ENCODE measurements at places on chromosomes 6 and 20.

DNA sequence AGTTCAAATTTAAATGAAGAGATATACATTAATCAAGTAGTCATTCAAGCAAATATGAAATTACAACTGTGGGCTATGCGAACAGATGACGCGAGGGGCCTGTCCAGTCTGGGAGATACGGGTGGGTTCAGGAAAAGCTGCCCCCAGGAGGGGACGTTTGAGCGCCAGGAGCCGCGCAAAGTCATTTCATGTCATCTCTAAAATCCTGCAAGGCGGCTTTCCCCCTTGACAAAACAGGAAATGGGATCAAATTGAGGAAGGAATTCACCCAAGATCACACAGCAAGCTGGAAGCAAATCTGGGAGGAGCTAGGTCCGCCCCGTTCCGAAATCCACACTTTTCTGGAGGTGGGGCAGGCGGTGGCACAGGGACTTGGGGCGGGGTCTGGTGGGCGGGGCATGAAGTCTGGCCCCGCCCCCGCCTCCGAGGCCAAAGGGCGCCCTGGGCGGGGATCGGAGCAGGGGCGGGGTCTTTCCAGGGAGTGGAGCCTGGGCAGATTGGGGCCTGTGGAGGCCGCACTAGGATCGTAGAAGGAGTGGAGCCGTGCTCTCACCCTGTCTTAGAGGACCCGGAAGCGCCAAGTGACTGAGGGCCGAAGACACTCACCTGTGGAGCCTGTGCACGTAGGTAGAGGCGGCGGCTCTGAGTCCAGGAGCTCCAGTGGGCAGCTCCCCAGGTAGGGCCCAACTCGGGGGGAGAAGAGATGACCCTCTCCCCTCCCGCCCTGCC lies at the start of gene LPIN3:
Gene LPIN3 (plus strand): TSS at position 495 of the 729 bp plus-strand sequence. CDS start 4,983 bp downstream, outside the sequence.
- DNase-seq, result peak; percentile 90

GRCh38 chr6:104462811-104463599 lies 396.7 kb downstream of the HACE1 start:
- DNase-seq, result no peak

DNA sequence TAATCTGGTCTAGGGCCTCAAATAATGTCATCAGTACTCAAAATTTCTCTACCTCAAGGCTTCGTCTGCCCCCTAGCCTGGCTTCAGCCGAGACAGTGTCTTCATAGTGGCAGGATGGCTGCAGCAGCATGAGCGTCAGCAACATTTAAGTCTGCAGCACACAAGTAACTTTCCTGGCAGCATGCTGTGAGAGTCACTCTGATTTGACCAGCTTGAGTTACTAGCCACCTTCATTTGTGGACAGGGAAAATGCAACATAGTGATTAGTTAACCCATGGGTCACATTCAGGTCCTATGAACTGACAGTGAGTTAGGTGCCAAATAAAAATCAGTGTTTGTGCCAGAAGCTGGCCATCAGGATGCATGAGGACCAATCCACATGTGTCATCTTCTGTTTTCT lies 209.9 kb upstream of the SLC35B3 start:
- no peak for DNase-seq

DNA sequence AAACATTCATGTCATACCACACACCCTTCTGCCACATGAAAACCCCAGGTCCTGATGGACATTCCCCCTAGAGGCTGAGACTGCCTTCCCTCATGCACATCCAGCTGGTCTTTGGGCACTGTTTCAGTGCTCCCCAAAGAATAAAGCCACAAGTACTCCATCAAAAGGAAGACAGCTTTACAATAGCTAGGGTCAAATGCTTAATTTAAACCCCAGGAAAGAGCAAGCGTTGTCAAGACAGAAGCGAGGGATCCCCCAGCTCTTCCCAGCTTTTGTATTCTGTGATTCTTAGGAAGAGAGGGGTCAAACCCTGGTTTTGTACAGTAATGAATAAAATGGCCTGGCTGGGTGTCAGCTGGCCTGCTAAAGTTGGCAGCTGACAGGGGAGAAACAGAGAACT lies 82.4 kb upstream of the IYD start:
- no peak for DNase-seq

- DNase-seq, result no peak
These were observed 329.0 kb upstream of the MARCKS start for GRCh38 chr6:113528111-113528510.

DNA sequence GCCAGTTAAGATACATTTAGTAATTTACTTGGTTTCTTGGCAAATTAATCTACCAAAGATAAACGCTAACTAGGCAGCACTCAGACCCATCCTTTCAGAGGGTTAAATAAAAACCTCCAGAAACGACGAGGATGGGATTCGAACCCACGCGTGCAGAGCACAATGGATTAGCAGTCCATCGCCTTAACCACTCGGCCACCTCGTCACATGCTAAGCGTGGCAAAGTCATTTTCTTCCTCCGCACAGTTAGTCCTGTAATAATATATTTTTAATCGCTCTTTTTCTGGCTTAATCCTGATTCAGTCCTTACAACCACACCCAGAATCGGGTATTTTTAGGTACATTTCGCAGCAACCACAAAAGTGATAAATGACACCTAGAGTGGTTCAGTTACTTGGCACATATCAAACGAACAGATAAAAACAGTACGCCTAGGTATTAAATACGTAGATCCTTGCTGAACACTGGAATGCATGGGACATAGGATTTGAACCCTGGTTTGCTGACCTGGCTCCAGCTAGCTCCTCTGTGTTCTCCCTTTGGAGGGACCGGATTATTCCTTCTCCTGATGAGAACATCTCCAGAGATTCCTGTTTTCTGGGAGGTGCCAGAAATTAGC lies 71.6 kb downstream of the GPX5 start:
- DNase-seq, result peak; percentile 76

- DNase-seq, result peak; percentile 32
These were observed 46.2 kb upstream of the GGTLC1 start for GRCh38 chr20:24034820-24035219.

DNA sequence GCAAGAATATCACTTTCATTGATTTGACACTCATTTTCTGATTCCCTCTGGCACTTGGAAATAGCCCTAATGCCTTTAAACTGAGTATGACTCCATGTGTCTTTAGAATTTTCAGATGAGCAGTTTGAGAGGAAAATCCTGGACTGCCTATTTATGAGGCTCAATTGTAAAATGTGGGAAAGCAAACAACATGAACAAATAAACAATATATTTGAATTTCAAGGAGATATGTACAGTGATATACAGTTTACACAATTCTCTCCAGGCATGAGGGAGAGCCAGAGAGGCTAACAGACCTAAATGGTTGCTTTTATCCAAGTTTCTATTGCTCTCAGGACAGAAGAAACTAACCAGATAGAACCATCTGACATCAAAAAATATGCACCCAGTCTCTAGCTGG lies 748.2 kb upstream of the NRSN1 start:
- DNase-seq, result no peak

- no peak for DNase-seq
These were observed 168.9 kb downstream of the PDSS2 start for GRCh38 chr6:107290491-107290890.

GRCh38 chr6:139126255-139126654 lies 8.6 kb upstream of the HECA start:
- DNase-seq, result no peak

GRCh38 chr6:150299873-150300485 lies 68.8 kb upstream of the IYD start:
- DNase-seq, result no peak

DNA sequence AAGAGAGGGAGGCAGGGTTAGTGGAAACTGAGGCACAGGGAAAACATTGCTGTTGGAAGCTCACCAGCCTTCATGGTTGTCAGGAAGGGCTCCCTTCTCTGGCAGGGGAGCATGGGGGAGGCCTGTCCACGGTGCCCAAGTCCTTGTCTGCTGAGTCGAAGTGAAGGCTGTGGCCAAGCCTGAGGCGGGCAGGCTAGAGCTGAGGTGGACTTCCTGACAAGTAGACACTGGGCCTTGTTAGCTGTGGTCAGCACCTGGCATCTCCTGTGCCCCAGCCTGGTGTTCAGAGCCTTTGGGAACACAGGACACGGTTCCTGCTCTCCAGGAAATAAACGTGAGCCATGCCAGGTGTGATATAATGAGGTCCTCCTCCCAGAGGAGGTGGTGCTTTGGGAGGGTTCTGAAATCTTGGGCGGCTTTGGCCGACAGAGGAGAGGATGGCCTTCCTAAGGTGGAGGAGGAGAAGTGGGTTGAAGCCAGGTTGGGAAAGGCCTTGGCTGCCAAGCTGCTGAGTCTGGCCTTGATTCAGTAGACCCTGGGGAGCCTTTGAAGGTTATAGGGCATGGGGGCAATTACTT lies 138.4 kb upstream of the RNF24 start:
- DNase-seq, result no peak

- DNase-seq, result no peak
These were observed 41.6 kb upstream of the RAB23 start for GRCh38 chr6:57263739-57264138.

DNA sequence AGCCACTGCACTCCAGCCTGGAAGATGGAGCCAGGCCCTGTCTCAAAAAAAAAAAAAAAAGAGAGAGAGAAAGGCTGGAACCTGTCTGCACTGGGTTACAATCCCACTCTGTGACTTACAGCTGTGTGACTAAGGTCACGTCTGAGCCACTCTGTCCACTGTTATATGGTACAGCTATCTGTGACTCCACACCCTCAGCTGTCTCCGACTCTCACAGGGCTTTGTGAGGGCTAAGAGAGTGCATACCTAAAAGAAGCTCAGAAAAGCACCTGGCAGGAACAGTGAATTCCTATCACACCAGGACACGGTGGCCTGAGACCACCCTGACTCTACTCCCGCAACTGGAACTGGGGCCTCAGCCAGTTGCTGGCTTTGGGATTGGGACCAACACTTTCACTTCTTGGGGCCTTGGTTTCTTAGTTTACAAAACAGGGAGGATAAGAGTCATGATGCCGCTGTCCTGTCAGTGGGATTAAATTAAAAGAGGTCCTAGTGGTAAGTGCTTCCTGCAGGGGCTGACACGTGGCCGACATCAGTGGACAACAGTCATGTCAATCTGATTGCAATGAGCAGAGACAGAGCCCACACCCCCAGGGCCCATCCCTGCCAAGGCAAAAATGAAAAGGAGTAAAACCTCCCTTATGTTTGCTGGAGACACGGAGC lies 5.7 kb upstream of the CD93 start:
- no peak for DNase-seq

DNA sequence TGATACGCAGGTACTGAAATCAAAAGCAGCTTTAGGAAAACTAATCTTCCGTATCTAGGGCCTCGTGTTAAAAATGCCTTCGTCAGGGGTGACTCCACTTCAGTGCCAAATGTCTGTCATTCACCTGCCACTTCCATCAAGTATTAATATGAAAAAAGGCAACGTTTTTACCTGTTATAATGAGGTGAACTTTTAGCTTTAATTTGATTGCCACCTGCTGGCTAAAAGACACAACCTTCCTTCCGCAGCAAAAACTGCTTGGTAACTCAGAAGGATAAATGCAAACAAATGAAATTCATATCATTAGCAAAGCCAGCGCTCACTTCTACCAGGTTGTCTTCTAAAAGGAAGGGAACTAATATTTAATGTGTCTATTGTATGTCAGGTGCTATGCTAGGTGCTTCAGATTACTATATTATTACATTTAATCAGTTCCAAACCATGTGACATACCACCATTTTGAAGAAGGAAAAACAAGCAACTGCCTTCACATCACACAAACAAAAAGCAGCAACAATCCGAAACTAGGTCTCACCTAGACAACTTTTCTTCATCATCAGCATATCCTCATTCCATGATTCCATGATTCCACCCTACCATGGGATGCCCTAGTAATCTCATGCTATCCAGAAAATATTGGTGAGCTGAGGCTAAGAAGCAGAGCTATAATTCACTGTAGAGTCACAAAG lies 20.6 kb upstream of the ARHGAP18 start:
- DNase-seq, result peak; percentile 27

GRCh38 chr6:168934660-168935627 lies 318.7 kb downstream of the THBS2 start:
- DNase-seq, result no peak

DNA sequence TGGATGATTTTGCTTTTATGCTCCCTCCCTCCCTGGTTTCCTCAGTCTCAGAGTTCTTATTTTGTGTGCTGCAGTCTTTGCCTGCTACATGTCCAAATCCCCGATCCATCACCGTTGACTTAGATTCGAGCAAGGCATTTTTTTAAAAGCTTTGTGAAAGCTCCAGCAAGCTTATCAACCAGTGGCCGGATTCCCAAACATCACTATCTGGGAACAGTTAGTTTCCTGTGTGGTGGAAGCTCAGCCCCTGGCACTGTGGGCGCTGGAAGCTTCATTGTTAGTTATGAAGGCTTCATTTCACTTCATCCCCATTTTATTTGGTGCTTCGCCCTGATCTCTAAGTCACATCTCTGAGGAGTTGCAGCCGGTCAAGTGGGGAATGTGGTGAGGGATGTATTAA lies 44.7 kb downstream of the DEK start:
- no peak for DNase-seq

GRCh38 chr6:141830530-141830929 lies 302.2 kb upstream of the GJE1 start:
- no peak for DNase-seq

DNA sequence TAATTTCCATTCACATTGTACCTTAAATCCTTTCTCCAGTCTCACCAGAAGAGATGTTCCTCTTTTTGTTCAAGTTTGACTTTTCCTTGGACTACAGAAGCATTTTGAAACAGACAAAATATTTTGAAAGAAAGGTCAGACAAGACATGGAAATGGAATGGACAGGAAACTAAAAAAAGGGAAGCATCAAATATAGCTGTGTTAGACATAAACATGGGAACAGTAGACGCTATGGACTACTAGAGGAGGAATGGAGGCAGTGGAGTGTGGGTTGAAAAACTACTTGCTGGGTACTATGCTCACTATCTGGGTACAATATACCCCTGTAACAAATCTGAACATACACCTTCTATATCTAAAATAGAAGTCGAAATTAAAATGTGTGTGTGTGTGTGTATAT lies 4.1 kb upstream of the FAM135A start:
- DNase-seq, result no peak

DNA sequence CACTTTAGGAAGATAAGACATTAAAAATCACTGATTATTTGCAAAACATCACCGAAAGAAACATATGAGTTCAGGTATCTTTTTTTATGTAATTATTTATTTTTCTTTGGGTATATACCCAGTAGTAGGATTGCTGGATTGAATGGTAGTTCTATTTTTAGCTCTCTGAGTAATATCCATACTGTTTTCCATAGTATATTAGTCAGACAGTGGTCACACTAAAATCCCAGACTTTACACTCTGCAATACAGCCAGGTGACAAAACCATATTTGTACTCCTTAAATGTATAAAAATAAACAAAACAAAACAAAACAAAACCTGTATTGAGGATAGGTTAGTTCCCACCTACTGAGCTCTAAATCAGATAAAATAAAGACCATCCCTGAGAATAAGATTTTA lies 1024.3 kb upstream of the EYS start:
- DNase-seq, result no peak

DNA sequence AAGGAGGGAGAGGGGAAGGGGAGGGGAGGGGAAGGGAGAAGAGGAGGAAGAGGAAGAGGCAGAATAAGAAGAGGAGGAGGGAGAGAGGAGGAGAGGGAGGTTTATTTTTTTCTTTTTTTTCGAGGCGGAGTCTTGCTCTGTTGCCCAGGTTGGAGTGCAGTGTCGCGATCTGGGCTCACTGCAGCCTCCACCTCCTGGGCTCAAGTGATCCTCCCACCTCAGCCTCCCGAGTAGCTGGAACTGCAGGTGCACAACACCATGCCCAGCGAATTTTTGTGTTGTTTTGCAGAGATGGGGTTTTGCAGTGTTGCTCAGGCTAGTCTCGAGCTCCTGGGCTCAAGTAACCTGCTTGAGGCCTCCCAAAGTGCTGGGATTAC lies 6.1 kb upstream of the GJA10 start:
- DNase-seq, result no peak
